ENCODE measurements at places on chromosomes 3 and 15. TPM values are rescaled to one million over a fixed set of nuclear protein-coding genes. Genes with fewer than 3 reads are reported as not detected.

Gene NPAP1
- not detected for total RNA-seq

Gene UACA
- 1.5 TPM for total RNA-seq

Gene B4GALT4
- 14.7 TPM for total RNA-seq

Gene MED12L
- total RNA-seq: 1.6 TPM

Gene TM4SF18
- not detected for total RNA-seq

Gene NOP10
- total RNA-seq: 185 TPM

Gene NANOGP8
- total RNA-seq: not detected

Gene CACNA2D3
- not detected for total RNA-seq

Gene ANKUB1
- total RNA-seq: not detected

Measured in T-helper 2 cell treated with Interferon-gamma antibody and Interleukin-4, amounts not matched to agents 100 ng/mL and 5 ng/mL, for 36 hours (primary cell).